NCI-H2081 (cell line): ENCODE measurements at places on chromosomes 2 and 18.

DNA sequence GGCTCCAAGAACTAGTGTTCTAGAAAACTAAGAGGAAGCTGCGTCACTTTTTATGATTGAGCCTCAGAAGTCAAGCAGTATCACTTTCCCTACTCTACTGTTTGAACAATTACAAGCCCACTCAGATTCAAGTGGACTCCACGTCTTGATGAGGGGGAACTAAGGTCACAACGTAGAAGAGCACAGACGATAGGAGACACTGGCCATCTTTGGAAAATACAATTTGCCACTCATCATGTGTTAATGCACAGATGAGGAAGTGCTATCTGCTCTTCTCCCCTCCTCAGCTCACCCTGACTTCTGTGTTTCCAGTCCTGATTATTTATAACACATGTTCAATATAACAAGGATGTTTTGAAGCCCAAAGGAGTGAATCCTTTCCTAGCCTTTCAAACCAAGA, 76.1 kb upstream of the CYP1B1 start:
- DNase-seq = no peak

DNA sequence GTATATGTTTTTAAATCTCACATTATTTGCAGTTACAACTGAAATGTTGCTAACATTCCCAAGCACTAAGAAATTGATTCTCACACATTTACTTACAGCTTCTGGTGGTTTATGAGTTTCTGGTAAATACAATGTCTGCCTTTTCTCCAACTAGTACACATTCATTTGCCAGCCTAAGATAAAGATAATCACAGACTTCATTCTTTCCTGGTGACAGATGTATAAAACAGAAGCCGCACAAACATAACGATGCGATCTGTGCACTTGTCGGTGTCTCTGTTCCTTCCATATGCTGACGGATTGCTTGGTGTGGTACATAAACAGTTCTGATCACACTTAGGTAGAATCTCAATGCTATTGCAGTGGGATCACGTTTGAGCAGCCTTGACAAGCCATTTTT, 100.4 kb upstream of the DDX18 start:
- DNase-seq = no peak

DNA sequence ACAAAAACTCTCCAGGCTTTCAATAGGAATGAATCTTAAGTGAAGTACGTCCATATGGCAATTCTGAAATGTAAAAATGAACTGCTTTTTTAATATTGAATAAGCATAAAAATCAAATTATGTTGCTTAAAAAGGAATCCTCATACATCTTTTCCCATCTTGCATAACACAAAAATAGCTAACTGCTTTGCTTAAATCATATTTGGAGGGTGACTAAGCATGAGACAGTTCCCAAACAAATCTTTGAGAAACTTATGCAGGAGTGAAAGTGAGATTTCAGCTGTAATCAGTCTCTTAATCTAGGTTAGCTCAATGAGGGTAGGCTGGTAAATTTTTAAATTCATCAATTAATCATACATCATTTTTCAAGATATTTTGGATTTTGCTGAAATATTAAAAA, 111.5 kb downstream of the MBD5 start:
- no peak for DNase-seq

GRCh38 chr2:172103471-172104272, 972 bp upstream of the DLX2 start:
- peak; percentile 75 for DNase-seq

DNA sequence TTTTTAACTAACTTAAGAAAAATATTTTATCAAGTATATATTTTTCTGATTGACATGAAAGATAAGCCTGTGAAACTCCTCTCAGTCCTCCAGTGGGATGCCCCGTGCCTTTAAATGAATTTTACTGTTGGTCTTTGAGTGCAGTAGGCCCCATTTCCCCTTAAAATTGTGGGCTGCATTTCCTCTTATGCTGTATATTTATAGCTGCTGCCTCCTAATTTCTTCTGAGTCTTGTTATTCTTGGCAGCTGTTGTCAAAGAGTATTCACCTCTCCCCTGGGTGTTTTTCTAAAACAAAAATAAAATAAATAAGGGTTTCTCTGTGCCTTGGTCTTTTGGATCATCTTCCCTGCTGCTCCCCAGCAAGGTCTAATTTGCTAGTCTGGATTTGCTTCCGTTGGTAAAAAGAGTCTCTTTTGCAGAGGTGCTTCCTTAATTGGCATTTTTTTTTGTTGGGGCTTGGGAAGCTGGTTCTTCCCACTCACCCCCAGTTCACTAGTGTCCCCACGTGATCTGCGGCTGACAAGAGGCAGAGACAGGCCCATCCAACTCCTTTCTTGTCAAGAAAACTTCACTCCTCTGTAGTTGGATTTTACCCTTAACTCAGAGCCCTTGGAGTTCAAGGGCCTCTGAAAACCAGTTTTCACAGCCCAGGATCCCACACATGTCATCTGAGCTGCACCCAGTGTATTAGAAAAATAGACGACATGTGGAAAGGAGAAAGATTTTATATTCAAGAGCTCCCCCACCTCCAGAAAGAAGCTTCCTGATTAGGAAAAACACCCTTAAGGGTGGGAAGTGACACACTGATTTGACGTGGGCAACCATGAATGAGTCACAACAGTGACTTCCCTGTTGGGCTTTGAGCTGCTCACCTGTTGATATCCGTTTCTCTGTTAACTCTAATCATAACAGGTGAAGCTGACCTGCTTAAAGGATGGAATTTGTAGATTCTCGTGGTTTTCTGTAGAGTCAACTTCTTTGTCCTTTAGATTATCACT, 431.5 kb downstream of the DCDC2C start:
- DNase-seq = no peak
